Upper lobe of left lung (tissue), 6 donors: ENCODE measurements at places on chromosomes 3 and 15. TPM values are rescaled to one million over a fixed set of nuclear protein-coding genes. Genes with fewer than 3 reads are reported as not detected.

- peaks cover 4% of the 10 kb centered on the region for H3K4me1 ChIP-seq
- DNase-seq = no peak
- no peak overlapping the region for H3K27ac ChIP-seq
- H3K36me3 ChIP-seq = no peaks in the 10 kb centered on the region
- H3K27me3 ChIP-seq = no peaks in the 10 kb centered on the region
Observed at GRCh38 chr3:171935261-171936123, 92.3 kb downstream of the TMEM212 start.

DNA sequence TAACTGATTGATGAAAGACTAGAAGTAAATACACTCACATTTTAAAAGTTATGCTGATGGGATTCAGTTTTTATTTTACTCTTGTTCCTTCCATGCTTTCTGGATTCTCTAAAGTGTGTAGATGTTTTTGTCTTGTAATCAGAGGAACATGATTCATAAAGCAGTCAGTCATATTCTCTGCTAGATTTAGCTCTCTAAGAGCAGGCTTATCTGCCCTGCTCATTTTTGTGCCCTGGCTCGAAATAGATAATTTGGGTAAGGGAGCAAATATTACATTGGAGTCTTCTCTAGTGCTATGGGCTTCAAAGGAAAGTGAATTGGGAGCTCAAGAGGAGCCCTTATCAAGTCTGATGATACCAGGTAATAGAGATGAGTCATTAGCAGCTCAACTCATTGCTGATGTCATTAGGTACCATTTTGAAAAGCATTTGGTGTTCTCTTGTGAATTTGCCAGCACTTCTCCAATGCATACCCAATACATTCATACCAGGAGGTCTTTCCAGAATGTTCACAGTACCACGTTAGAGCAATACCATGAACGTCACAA, 27.7 kb downstream of the SACM1L start:
- peaks cover 7% of the 10 kb centered on the region for H3K36me3 ChIP-seq
- H3K27me3 ChIP-seq = no peaks in the 10 kb centered on the region
- no peaks in the 10 kb centered on the region for H3K4me1 ChIP-seq
- H3K4me3 ChIP-seq = no peak overlapping the region

GRCh38 chr3:36944641-36945270, at the start of gene TRANK1:
Gene TRANK1, minus strand, starts transcription at chr3:36945054. Its CDS starts 245 bp downstream, at chr3:36944809.
- H3K27me3 ChIP-seq = no peaks in the 10 kb centered on the region
- H3K4me3 ChIP-seq = peak within 1 kb of the TSS; percentile 58
- peaks cover 29% of the 10 kb centered on the region for H3K4me1 ChIP-seq
- H3K27ac ChIP-seq = peak within 1 kb of the TSS; percentile 86
- H3K36me3 ChIP-seq = no peaks in the 10 kb centered on the region

- peak within 1 kb of the TSS; percentile 45 for H3K4me3 ChIP-seq
- no peaks in the 10 kb centered on the region for H3K27me3 ChIP-seq
- no peaks in the 10 kb centered on the region for H3K36me3 ChIP-seq
- peaks cover 8% of the 10 kb centered on the region for H3K4me1 ChIP-seq
- peak within 1 kb of the TSS; percentile 91 for H3K27ac ChIP-seq
- peak; percentile 55 for DNase-seq
Observed at GRCh38 chr3:58577269-58577821, at the start of gene FAM107A. Gene FAM107A, minus strand, starts transcription at chr3:58577391. Its CDS starts 7,531 bp downstream, at chr3:58569860.

- no peaks in the 10 kb centered on the region for H3K4me1 ChIP-seq
- no peaks in the 10 kb centered on the region for H3K27me3 ChIP-seq
- no peak for DNase-seq
- no peak overlapping the region for H3K4me3 ChIP-seq
- no peak overlapping the region for H3K27ac ChIP-seq
Observed at GRCh38 chr3:100277255-100277800, 16.5 kb downstream of the TBC1D23 start.

Gene MKRN3
- total RNA-seq = not detected

Gene CLRN1
- total RNA-seq = not detected

- peak overlapping the region; percentile 59 for H3K27ac ChIP-seq
- H3K4me3 ChIP-seq = no peak overlapping the region
- H3K36me3 ChIP-seq = no peaks in the 10 kb centered on the region
- no peak for DNase-seq
- H3K27me3 ChIP-seq = no peaks in the 10 kb centered on the region
- H3K4me1 ChIP-seq = peaks cover 22% of the 10 kb centered on the region
Observed at GRCh38 chr15:89975482-89976245, 25.5 kb upstream of the ZNF710 start.

DNA sequence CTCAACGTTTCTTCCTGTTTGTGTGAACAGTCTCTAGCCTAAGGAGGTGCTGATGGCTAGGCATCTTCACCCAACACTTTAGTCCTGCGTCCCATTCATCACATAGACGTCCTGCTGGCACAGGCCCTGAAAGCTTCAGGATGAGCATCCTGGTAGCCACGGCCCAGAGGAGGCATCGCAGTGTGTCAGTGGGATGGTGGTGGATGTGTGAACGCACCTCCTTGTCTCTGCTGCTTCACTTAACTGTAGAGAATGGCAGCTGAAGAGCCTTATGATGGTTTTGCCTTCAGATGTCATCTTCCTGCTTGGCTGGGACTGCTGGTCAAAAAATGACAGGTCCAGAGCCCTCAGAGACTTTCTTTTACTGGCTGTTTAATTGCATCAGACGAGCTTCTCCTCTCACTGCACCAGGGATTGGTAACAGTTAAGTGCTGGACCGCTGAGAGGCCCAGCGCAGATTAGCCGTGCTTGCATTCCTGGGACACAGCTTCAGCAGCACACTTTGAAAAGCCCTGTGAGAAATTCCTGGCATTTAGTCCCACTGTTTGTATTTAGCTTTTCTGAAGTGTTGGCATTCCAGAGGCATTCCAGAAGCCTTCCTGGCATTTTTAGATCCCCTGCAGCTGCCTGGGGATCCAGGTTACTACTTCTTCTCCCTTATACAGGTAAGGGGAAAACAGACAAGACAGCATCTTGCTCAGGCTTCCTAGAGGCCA, 132.4 kb upstream of the PLXNA1 start:
- DNase-seq = no peak
- H3K36me3 ChIP-seq = no peaks in the 10 kb centered on the region
- H3K27ac ChIP-seq = no peak overlapping the region
- peaks cover 4% of the 10 kb centered on the region for H3K4me1 ChIP-seq

Gene WNT5A
- total RNA-seq = 36.2 TPM

Gene LSM3
- 8.6 TPM for total RNA-seq

GRCh38 chr3:60045686-60046085, 995.9 kb upstream of the CFAP20DC start:
- DNase-seq = no peak
- no peak overlapping the region for H3K4me3 ChIP-seq
- H3K27ac ChIP-seq = no peak overlapping the region
- no peaks in the 10 kb centered on the region for H3K36me3 ChIP-seq
- no peaks in the 10 kb centered on the region for H3K27me3 ChIP-seq

DNA sequence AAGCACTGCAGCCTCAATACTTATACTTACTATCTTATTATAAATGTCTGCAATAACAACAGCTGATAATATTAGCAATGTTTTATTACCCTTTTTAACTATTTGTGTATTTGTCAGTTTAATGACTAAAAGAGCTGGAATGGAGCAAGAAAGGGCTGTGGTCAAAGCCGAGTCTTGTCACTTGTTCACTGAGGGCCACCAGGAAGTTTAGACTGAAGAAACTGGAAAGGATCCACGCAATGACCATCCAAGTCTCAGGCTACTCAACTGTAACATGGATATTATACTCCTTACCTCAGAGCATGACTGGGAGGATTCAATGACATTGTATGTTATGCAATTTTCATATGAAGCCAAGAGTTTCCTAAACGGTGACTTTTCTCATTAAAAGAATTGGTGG, 90.4 kb downstream of the TJP1 start:
- H3K27ac ChIP-seq = no peak overlapping the region
- no peak for DNase-seq

DNA sequence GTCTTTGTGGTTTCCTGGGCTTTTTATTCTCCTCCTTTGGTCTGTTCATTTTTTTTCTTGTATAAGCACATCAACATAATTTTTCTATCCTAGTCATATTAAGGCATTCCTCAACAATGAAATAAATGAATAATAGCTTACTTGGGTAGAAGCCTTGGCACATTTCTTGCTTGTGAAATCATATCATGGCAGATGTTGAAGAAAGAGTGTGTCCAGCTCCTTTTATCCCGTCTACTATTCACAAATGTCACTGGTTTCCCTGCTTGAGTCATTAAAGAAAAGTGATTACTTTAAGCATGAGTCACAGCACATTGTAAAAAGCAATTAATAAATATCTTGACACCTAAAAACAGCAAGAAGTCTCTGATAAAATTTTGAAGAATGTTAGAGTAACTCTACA, 42.1 kb downstream of the MINAR1 start:
- H3K27me3 ChIP-seq = no peaks in the 10 kb centered on the region
- H3K4me3 ChIP-seq = no peak overlapping the region
- no peaks in the 10 kb centered on the region for H3K4me1 ChIP-seq
- H3K36me3 ChIP-seq = no peaks in the 10 kb centered on the region
- H3K27ac ChIP-seq = no peak overlapping the region

Gene C3orf70
- 1.5 TPM for total RNA-seq

Gene NAALADL2
- total RNA-seq = 9.7 TPM

DNA sequence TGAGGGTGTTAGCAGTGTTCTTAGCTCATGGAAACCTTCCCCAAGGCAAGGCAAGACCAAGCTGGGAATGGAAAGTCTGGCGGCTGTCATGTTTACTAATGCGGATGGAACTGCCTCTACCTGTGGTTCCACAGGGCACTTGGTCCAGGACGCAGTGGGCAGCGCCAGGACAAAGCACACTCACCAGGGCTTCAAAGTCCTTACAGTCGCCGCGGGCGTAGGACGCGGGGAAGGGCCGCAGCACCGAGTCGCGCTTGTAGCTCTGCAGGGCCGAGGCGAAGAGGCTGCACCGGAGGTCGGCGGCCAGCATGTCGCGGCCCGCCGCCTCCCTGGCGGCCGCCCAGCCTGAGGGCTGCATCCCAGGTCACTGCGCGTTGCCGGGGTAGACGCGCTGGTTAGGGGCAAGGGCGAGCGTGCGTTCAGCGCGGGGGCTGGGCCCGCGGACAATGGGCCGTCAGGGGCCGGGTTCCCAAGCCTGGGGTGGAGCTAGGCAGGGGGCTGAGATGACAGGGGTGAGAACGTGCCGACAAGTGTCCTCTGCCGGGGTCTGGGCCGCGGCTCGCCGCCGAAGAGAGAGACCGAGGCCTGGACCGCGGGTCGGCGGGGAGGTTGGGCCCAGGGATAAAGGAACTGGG, 497 bp downstream of the PARP16 start:
- no peaks in the 10 kb centered on the region for H3K27me3 ChIP-seq
- peak overlapping the region; percentile 88 for H3K27ac ChIP-seq
- peaks cover 16% of the 10 kb centered on the region for H3K4me1 ChIP-seq
- H3K4me3 ChIP-seq = peak overlapping the region; percentile 84
- H3K36me3 ChIP-seq = no peaks in the 10 kb centered on the region

- peaks cover 6% of the 10 kb centered on the region for H3K4me1 ChIP-seq
- H3K27ac ChIP-seq = no peak overlapping the region
- H3K36me3 ChIP-seq = peaks cover 31% of the 10 kb centered on the region
- H3K4me3 ChIP-seq = no peak overlapping the region
- DNase-seq = no peak
- no peaks in the 10 kb centered on the region for H3K27me3 ChIP-seq
Observed at GRCh38 chr3:40465456-40465855, 8.3 kb downstream of the RPL14 start.

Gene NGLY1
- total RNA-seq = 33.5 TPM

- no peak overlapping the region for H3K27ac ChIP-seq
- DNase-seq = no peak
- no peak overlapping the region for H3K4me3 ChIP-seq
- no peaks in the 10 kb centered on the region for H3K4me1 ChIP-seq
- no peaks in the 10 kb centered on the region for H3K36me3 ChIP-seq
Observed at GRCh38 chr15:94443186-94443585, 211.8 kb downstream of the MCTP2 start.
